ENCODE measurements at places on chromosomes 1 and 21. TPM values are rescaled to one million over a fixed set of nuclear protein-coding genes. Genes with fewer than 3 reads are reported as not detected.

Gene LINGO4
- not detected for total RNA-seq

Gene RIPPLY3
- total RNA-seq: not detected

Gene SHE
- total RNA-seq: 0.49 TPM

Gene DCST1
- not detected for total RNA-seq

Gene S1PR1
- 5.5 TPM for total RNA-seq

Gene FALEC
- total RNA-seq: not detected

Gene NUP210L
- total RNA-seq: 0.09 TPM

Gene VHLL
- not detected for total RNA-seq

Gene FAM177B
- not detected for total RNA-seq

Gene SMCP
- total RNA-seq: not detected

Gene PTCH2
- total RNA-seq: 0.36 TPM

Gene PTPN7
- total RNA-seq: not detected

Gene LRRC53
- not detected for total RNA-seq

Gene MROH7
- total RNA-seq: 0.27 TPM

Gene HTR1D
- not detected for total RNA-seq

Gene NBPF4
- not detected for total RNA-seq

Gene LCE2B
- not detected for total RNA-seq

- DNase-seq: no peak
These were observed 1.2 kb upstream of the PIK3C2B start for GRCh38 chr1:204495777-204496176.

GRCh38 chr1:247415423-247416361 is at the start of gene NLRP3:
Gene NLRP3, plus strand, starts transcription at chr1:247416173. Its CDS starts 2,628 bp downstream, at chr1:247418801.
- peak; percentile 27 for DNase-seq

DNA sequence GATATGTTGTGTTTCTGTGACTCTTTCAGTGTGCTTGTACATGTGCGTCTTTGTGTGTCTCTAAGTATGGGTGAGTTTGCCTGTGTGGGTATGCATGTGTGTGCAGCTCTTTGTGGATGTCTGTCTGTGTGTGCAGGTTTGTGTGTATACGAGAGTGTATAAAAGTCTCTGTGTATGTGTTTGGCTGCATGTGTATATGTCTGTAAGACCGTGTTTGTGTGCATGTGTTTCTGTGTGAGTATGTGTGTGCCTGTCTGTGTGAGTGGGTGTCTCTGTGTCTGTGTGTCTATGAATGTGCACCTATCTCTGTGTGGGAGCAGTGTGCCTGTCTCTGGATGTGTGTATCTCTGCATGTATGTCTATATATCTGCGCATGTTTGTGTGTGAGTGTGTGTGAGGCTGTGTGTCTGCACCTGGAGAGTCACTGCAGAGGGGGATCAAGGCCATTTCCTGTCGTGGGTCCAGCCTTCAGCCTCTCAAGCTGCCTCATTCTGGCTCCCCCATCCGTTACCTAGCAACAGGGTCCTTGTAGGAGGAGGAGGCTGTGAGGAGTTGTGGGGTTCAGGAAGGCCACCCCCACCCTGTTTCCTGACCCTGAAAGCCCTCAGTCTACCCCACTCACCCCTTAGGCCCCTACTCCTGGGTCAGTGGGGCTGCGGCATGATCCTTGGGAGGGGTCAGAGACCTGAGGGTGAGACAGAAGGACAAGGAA is 10.4 kb downstream of the FGR start:
- no peak for DNase-seq

GRCh38 chr1:29801561-29801973 is 565.2 kb downstream of the PTPRU start:
- DNase-seq: no peak

DNA sequence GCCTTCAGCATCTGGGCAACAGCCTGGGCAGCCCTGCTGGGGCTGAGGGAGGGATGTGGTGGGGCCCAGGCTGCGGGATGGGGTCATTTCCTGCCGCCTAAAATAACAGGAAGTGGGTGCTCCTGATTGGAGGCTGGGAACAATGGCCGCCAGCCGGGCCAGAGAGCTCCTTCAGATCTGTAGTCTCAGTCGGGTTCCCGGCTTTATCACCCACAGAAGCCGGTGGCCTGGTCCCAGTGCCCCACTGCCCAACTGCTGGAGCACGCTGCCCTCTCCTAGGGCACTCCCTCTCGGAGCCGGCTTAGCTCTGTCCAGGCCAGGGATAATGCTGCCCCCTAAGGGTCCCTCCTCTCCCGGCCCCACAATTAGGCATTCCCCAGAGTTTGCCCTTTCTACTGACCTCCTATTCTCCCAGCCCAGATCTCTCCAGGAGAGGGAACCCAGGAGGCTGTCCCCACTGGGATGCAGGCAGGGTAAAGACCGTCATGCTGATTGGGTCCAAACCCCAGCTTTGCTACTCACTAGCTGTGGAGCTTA is 5.1 kb downstream of the MAP7D1 start:
- peak; percentile 60 for DNase-seq

- no peak for DNase-seq
These were observed 29.3 kb downstream of the PDE9A start for GRCh38 chr21:42682661-42683210.

DNA sequence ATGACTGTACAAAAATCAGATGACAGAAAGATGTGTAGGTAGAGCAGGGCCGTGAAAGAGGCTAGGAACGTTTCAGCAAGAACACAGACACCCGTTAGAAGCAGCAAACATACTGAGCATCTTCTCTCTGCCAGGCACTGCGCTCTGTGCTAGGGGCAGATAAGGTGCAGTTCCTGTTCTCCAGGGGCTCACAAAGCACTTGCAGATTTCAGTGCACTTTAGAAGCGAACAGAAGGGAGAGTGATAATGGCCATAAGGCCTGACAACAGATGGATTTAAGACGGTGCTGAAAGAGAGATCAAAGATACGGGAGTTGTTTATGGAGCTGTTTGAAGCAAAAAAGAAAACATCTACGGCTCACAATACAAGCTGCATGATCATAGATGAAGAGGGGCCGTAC is 200.3 kb upstream of the FOXD3 start:
- no peak for DNase-seq

DNA sequence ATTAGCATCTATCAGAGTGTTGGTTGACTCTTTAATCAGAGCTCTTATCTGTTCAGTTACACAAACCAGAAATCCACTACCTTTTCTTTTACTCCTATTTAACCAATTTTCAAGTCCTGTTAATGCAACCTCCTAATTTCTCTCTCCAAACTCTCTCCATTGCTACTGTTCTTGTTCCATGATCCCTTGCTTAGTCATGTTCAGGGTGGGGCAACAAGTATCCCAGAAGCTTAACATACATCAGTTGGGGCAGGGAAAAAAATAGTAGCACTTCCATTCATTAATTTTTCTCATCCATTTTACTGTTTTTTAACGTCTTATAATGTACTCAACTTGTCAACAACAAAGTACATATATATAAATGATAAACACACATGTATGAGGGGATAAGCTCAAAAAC is 111.2 kb upstream of the LBR start:
- DNase-seq: peak; percentile 16

DNA sequence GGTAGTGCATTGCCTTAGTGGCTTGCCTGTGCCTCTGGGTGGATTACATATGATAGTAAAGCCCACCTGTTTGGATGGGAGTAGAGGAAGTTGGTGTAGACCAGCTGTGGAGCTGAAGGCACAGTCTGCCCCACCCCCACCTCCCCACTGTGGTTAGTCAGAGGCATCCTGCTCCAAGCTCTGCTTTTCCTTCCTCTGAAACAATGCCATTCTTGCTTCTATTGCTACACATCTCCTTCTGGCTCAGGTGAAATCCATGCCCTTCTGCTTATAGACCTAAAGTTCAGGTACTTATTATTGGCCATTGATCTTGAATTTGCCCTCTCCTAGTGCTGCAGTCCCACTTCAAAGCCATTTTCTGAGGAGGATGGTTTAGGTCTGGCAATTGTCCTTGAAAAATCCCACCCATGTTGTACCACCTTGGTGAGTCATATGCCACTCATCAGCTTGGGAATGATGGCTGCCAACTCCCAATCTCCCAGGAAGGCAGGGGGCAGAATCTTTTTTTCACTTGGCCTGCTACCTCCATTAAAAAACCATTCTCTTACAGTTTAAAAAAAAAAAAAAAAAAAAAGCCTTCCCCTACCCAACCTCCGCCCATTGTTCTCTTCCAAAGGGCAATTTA is 6.7 kb upstream of the TXLNA start:
- DNase-seq: no peak

GRCh38 chr1:29802181-29803068 is 566.1 kb downstream of the PTPRU start:
- DNase-seq: no peak

DNA sequence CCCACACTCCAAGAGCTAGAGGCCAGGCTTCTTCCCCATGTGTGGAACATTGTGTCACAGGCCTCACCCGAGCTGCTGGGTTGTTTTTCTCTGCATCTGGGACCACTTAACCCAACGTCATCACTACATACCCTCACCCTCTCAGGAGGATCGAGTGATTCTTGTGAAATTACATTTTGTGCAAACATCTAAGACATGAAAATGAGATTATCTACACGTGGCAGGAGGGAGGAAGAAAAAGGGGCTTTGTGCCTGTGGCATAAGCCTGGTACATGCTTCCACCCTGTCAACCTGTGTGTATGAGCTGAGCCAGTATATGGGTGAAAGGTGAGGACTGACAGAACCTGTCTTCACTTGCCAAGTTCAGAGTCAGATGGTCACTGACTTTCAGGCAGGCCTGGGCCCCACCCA is 1.6 kb downstream of the CPT2 start:
- DNase-seq: peak; percentile 74

GRCh38 chr21:34351786-34352241 is 12.0 kb upstream of the KCNE2 start:
- DNase-seq: peak; percentile 34

DNA sequence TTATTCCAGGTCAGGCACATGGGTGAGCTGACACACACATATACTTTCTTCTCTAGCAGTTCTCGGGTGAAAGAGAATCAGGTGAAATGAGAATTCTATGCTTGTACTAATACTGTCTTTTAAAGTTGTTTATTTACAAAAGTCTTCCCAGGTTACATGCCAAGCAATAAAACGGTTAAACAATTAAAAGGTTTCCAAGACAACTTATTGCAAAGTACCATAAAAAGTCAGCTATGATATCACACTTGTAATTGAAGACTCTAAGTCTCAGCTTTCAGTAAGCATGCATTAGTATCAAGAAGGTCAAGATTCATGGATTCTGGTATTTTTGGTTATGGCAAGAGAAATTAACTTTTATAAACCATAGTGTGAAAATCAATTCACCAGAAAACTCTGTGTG is 171.4 kb downstream of the PDE4B start:
- DNase-seq: no peak

- DNase-seq: peak; percentile 17
These were observed 2.0 kb upstream of the UTP25 start for GRCh38 chr1:209825591-209826434.

GRCh38 chr1:72371259-72372035 is 89.1 kb upstream of the NEGR1 start:
- DNase-seq: no peak

GRCh38 chr1:202221911-202222909 is 28.6 kb downstream of the LGR6 start:
- DNase-seq: no peak

DNA sequence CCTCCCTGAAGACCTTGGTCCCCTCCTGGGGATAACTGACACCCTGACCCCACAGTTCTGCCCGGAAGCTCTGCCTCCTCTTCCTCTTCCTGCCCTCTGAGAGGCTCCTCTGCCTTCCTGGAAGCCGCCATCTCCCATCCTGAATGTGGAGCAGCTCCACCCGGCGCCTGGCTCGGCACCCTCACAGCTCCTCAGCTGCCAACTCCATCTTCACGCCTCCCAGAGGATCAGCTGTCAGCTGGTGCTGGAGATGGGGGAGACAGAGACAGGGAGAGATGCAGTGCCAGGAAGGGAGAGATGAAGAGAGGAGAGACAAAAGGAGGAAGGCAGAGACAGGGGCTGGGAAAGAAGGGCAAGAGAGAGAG is 210.4 kb upstream of the CSF3R start:
- DNase-seq: no peak

DNA sequence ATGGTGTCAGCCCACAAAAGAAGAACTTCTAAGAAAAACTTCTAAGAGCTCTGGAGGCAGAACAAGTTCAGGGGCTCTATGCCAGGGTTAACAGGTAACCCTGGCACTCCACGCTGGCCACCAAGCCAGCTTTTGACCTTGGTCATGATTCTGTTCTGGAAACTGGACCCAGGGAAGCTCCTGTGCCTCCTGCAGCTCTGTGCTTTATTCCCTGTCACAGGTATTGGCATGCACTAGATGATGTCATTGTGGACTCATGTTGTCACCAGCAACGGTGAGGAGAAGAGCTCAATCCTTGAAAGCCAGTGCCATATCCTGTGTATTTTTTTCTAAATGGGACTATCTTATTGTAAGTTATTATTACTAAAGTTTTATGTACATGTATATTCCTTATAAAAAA is 56.7 kb upstream of the GCLM start:
- no peak for DNase-seq

GRCh38 chr21:40797891-40798290 is 49.1 kb downstream of the DSCAM start:
- DNase-seq: no peak

GRCh38 chr21:34771512-34772028 is 102.8 kb downstream of the CLIC6 start:
- peak; percentile 85 for DNase-seq

DNA sequence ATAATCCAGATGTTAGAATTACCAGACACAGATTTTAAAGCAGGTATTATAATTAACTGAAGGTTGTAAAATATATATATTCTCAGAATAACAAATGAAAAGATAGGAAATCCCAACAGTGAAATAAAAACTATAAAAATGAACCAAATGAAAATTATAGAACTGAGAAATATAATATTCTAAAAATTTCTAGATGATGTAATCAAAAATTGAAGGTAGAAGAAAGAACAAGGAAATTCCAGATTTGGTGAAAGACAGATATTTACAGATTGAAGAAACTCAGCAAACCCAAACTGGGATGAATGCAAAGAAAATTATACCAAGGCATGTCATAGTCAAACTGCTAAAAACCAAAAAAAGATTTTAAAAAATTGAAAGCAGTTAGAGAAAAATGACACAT is 729.4 kb downstream of the MATN1 start:
- DNase-seq: no peak

- DNase-seq: no peak
These were observed 548.9 kb downstream of the MATN1 start for GRCh38 chr1:30174499-30174898.

GRCh38 chr1:197911111-197911856 is 5.9 kb upstream of the LHX9 start:
- DNase-seq: no peak

- DNase-seq: no peak
These were observed 29.3 kb downstream of the RAB4A start for GRCh38 chr1:229300099-229300757.

DNA sequence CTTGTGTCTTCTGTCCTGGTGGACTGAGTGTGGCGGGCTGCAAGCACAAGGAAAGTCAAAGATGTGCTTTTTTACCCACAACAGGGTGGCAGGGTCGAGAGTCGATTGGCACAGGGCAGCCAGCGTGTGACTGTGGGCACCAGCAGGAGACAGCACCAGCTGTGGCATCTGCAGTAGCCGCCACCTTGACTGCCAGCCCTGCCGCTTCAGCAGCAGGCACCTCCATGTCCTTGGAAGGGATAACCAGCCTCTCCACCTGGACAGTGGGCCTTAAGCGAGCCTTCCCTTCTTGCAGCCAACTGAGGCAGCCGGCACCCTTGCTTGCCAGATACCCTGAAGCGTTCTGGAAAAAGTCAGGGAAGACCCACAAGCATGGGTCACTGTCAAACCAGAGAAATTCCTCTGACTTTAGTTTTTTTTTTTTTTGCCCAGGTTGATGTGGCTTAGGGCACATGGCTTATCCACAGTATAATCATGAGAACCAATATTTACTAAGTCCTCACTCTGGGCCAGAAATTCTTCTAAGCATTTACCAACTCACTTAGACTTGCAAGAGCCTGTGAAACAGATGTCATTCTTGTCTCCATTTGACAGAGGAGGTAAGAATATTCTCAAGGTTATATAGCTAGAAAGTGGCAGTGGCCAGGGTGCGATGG is 30.1 kb upstream of the PTGFRN start:
- DNase-seq: no peak
